ENCODE measurements at places on chromosomes 6 and 20. TPM values are rescaled to one million over a fixed set of nuclear protein-coding genes. Genes with fewer than 3 reads are reported as not detected.

MAPK14 gene
- total RNA-seq = 67.3 TPM

SNAP91 gene
- total RNA-seq = not detected

OVOL2 gene
- 0.21 TPM for total RNA-seq

SYNE1 gene
- 19.5 TPM for total RNA-seq

ABHD16B gene
- not detected for total RNA-seq

HLA-DRB5 gene
- not detected for total RNA-seq

ZSCAN26 gene
- 15.6 TPM for total RNA-seq

COL9A1 gene
- not detected for total RNA-seq

LPIN3 gene
- total RNA-seq = 14.2 TPM

SLC29A1 gene
- total RNA-seq = 23.1 TPM

RBPJL gene
- not detected for total RNA-seq
